ENCODE measurements at places on chromosomes 2 and 18.
A peak's percentile ranks its signal among the peaks of the same experiment; 100 is the strongest.

GRCh38 chr2:48328159-48328809, 201.7 kb upstream of the STON1 start:
- DNase-seq, result no peak

DNA sequence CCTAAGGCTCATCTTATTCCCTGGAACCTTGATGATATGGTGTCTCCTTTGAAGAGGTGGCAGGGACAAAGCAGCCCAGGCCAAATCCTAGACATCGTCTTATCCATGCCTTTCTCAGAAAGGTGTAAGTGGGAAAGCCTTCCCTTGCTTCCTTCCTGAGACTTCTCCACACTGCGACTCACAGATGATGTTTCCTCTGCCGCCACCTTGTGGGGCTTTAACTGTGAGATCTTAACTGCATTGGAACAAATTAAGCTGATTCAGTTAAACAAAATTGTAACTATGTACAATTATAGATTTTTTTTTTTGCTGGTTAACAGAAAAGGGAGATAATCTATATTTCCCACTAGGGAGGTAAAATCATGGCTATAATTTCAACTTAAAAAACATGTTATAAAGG, 10.0 kb upstream of the GCA start:
- no peak for DNase-seq

DNA sequence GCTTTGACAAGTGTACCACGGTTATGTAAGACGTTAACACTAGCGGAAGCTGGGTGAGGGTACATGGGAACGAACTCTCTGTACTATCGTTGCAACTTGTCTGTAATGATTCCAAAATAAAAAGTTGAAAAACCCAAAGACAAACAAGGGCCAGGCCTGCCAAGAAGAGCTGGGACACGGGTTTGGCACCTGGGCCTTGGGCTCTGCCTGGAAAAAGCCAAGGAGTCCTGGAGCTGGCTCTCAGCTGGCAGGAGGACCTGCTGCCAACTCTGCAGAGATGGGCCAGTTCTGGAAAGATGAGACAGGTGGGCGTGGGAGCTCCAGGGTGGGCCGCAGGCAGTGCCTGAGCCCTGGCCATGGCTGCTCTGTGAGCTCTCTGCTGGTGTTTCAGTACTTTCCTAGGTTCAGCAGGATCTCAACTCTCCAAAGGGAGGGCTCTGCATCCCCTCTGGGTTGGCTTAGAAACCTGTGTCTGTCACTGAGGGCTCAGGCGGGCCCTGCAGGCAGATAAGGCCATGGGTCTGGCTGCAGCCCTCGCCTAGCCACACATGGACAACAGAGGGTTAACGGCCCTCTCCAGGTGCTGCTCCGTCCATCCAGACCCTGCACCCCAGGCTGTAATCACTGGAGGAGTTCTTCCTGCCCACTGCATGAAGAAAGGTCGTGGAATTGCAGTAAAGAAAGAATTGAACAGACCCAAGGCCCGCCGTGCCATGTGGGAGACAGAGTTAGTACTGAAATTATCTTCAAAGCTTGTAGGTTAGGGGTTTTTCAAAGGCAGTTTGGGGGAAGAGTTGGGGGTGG, 89.9 kb downstream of the RHOB start:
- DNase-seq, result no peak

DNA sequence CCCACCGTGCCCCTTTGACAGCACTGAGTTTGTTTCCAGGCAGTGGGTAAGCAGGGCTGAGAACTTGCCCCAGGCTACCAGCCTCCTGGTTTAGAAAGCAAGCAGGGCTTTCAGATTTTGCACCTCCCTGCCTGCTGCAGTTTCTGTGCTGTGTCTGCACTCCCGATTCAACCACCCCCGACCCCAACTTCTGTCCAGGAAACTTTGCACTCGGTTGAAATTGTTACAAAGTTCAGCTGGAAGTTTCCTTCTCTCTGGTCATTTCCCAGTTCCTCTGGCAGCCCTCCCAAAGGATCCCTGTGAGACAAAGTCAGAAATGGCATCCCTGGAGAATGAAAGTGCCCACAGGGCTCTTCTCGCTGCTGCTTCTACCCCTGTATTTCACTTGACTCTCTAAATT, 12.4 kb upstream of the UPP2 start:
- DNase-seq, result no peak

DNA sequence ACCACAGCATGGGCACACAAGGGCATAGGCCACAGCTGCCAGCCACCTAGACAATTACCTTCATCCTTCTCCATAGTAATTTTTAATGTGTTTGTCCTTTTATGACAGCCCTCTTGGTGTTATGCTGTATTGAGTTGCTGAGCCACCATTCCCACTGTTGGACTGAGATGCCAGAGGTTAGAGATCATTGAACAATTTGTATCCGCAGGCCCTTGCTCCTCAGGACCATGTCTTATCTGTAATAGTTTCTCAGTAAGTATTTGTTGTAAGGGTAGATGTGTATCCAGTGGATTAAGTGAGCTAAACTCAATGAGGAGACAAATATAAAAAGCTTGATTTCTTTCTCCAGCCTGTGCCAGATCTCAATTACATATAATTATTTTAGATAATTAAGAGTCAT, 832.8 kb upstream of the ID2 start:
- no peak for DNase-seq

GRCh38 chr2:128473175-128474035, 154.7 kb upstream of the HS6ST1 start:
- DNase-seq, result no peak

GRCh38 chr2:98026927-98027522, 31.3 kb upstream of the TMEM131 start:
- no peak for DNase-seq

DNA sequence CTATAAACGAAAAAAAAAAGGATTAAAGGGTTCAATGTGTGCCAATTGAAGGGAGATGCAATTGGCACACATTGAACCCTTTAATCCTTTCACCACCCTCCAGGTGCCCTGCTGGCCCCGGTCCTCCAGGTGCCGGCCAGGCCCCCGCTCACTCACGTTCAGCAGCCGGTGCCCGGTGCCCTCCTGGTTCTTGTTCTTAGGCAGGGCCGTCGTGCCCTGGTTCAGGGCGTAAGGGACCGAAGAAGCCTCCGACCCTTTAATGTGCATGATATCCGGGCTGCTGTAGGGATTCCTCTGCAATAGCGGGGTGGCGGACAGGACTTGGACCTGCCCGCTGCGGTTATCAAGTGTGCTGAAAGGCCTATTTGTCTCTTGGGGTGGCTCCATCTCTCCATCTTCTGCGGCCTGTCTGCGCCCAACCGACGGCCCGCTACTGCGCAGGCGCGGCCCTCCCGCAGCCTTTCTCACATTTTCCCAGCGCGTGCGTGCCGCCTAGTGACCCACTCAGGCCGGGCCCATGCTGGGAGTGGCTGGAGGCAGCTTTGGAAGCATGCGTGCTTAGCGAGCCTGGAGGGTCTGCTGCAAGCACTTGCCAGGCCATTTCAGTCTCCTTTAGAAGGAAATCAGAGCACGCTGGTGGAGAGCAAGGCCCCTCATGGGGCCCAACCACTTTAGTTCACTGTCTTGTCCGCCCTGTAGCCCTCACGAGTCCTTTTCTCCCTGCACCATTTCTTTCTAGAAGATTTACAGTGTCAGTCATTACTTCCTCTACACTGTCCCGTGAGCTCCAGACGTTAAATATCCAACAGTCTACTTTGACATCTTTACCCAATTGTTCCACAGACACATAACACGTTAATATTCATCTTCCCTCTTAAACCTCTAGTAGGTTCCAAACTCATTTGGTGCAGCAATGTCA, 24.3 kb downstream of the TMEM237 start:
- no peak for DNase-seq

DNA sequence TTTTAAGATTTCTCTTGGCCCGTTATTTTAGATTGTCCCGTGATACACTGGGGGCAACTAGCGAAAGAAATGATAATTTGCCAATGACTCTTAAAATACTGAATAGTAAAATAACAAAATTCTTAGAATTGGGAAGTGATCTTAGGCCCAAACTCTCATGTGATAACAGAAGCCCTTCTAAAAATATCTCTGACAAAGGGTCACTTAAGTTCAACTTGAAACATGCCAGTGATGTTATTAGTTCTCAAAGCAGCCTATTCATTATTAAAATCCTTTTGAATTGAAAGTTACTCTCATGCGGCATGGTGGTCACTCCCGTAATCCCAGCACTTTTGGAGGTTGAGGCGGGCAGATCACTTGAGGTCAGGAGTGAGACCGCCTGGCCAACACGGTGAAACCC, 920.9 kb downstream of the NRXN1 start:
- no peak for DNase-seq

GRCh38 chr2:42849311-42849710, 56.9 kb upstream of the HAAO start:
- DNase-seq, result no peak

DNA sequence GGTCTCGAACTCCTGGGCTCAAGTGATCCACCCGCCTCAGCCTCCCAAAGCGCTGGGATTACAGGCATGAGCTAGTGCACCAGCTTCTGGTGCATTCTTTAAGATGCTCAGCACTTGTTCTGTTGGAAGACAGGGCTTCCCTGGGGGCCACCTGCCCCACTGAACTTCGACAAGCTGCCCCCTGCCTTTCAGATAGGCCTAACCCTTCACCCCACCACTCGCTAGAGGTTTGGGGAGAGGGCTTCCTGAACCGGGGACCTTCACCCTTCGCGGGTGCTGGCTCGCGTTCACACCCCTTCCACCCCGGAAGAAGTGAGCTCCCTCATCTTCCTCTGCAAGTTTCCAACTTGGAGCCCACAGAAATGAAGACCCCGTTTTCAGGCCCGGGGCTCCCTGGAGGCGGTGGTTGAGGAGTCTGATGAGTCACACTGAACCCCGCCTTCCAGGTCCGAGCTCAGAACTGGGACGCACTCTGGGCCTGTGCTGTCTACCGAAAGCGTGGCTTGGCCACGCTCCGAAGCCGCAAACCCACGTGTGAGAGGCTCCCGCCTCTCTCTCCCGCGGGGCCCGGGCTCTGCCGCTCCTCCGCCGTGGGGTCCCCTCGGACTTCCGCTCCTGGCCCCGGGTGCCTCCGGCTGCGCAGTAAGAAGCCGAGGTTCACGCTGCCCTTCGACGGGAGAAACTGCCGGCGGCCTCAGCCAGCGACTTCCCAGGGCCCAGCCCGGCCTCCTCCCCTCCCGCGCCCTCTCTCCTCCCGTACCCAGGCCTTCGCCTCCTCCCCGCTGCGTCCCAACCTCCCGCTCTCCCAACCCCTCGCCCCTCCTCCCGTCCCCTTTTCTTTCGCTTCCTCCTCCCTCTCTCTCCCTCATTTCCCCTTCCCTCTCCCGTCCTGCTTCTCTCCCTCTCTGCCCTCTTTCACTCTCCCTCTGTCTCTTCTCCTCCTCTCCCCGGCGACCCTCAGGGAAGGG, 47.5 kb upstream of the SP3 start:
- DNase-seq, result no peak

GRCh38 chr2:86105252-86105968, at the start of gene POLR1A:
Gene POLR1A (minus strand): TSS chr2:86105886. CDS start chr2:86105776, 110 bp downstream.
- peak; percentile 37 for DNase-seq

DNA sequence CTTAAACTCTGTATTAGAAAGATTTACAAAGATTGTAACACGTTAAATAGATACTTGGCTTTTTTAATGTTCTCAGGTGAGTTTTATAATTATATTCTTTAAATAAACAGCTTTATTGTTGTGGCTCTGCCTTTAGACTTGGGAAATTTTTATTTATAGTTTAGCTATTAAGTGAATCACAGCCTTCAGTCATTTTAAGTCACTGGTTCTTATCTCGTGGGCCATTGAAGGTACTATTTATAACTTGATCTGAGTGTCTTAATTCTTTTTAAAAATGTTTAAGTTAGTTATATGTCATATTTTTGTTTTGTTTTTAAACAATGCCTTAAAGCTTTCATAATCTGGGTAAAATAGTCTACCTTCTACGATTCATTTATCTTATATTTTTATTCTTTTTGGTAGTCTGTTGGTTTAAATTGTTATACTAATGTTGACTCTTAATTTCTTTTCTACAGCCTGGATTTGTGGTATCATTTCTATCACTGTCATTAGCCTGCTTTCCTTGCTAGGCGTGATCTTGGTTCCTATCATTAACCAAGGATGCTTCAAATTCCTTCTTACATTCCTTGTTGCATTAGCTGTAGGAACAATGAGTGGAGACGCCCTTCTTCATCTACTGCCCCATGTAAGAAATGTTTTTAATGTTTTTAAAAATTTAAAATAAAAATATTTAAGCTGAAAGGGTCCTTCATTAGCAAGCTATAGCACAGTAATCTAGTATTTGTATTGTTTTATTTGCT, 49.3 kb downstream of the SLC39A10 start:
- no peak for DNase-seq

GRCh38 chr2:8303322-8303832, 378.5 kb upstream of the ID2 start:
- DNase-seq, result no peak

GRCh38 chr2:112566104-112566503, 18.3 kb upstream of the CHCHD5 start:
- no peak for DNase-seq

DNA sequence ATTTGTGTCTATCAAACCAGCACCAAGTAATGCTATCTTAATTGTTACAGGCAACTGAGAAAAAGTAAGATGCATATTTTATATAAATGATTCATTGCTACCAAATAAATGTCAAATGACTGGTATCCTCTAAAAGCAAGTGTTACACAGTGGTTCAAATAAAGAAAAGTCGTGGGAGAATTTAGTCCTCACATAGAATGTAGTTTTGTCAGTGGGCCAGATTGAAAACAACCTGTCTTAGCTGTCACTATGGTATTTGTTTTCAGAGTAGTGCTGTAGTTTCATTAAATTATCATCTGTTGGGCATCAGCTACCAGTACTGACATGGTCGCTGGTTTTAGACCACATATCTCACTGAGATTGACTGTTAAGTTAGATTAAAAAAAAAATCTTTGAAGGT, 10.2 kb upstream of the EIF2AK3 start:
- DNase-seq, result no peak

GRCh38 chr2:13616059-13616458, 899.3 kb downstream of the TRIB2 start:
- DNase-seq, result no peak

- no peak for DNase-seq
These were observed 5.3 kb downstream of the COX5B start for GRCh38 chr2:97651114-97651513.

DNA sequence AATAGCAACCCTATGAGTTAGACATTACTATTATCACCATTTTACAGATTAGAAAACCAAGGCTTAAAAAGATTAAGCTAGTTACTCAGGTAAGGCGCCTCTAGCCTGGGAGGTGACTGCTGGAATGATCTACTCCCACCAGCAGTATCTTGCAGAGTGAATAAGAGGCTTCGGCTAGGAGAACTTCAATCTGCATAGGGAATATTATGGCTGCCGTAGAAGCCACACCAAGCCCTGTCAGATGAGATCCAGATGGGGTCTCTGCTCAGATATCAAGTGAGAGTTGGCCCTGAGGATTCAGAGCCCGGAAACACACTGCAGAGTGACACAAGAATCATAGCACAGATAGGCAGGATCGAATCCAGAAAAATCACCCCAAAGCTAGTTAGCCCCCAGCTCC, 21.5 kb upstream of the PKDCC start:
- DNase-seq, result no peak

Measured in stimulated activated CD4-positive, alpha-beta T cell treated with anti-CD3 and anti-CD28 coated beads, Interleukin-1b, Interleukin-23, amount 100 ng/mL, for 1 hour (primary cell).